ENCODE measurements at places on chromosomes 1 and 21. TPM values are rescaled to one million over a fixed set of nuclear protein-coding genes. Genes with fewer than 3 reads are reported as not detected.

GUCA2A gene
- not detected for total RNA-seq

CELA3B gene
- not detected for total RNA-seq

KRTAP19-3 gene
- total RNA-seq = not detected

LAMB3 gene
- total RNA-seq = 9.3 TPM

ATP1A4 gene
- total RNA-seq = not detected

DUSP23 gene
- 12.0 TPM for total RNA-seq

PDE4B gene
- 36.4 TPM for total RNA-seq

C1orf185 gene
- not detected for total RNA-seq

SIM2 gene
- under 0.01 TPM for total RNA-seq

IGSF9 gene
- total RNA-seq = not detected

SLC25A44 gene
- total RNA-seq = 7.2 TPM

ITGB2 gene
- total RNA-seq = under 0.01 TPM

VSIG8 gene
- total RNA-seq = not detected

LCE3E gene
- total RNA-seq = not detected

S100A1 gene
- not detected for total RNA-seq

SLC9C2 gene
- total RNA-seq = not detected

TSACC gene
- not detected for total RNA-seq

TNN gene
- not detected for total RNA-seq

FCER1A gene
- total RNA-seq = not detected

GLUL gene
- 318 TPM for total RNA-seq

KRTAP19-1 gene
- total RNA-seq = not detected

PTPN7 gene
- total RNA-seq = not detected

ZSWIM5 gene
- total RNA-seq = 1.9 TPM

KIF14 gene
- 1.2 TPM for total RNA-seq

KRTAP19-4 gene
- total RNA-seq = not detected

FMO5 gene
- 0.71 TPM for total RNA-seq

TAS1R1 gene
- not detected for total RNA-seq

MYCL gene
- total RNA-seq = 1.1 TPM

CXADR gene
- 2.0 TPM for total RNA-seq

TFF1 gene
- total RNA-seq = not detected

MYOC gene
- 0.74 TPM for total RNA-seq

VHLL gene
- 0.28 TPM for total RNA-seq

RNU11 gene
- total RNA-seq = not detected

CASZ1 gene
- under 0.01 TPM for total RNA-seq

TNFSF4 gene
- 1.4 TPM for total RNA-seq

HSD11B1 gene
- 137 TPM for total RNA-seq

NTMT2 gene
- not detected for total RNA-seq

ERICH3 gene
- total RNA-seq = not detected

SMCP gene
- total RNA-seq = not detected

KCTD3 gene
- total RNA-seq = 38.7 TPM

RIMKLA gene
- under 0.01 TPM for total RNA-seq

CYYR1 gene
- total RNA-seq = not detected

PGLYRP3 gene
- not detected for total RNA-seq

OR2T1 gene
- total RNA-seq = not detected

Measured in smooth muscle cell of bladder (primary cell).